Stimulated activated CD4-positive, alpha-beta T cell treated with anti-CD3 and anti-CD28 coated beads, Interleukin-2, amount 100 ng/mL, for 24 hours (primary cell): ENCODE measurements at places on chromosomes 16 and 17.

DNA sequence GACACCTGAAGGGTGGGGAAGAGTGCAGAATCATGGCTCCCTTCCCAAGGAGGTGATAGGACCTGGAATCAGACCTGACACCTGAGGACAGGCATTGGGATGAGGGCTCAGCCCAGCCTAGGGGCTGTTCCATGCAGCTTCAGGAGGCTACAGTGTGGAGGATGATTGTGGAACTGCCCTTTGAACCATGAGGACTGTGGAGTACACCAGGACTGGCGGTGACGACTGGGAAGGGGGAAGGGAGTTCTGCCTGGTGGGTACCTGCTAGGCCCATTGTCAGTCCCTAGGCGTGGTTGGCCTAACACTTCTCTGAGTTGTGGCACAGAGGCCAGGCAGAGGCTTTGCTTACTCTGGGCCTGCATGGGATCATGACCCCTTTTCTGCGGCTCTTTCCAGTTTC, 76.1 kb downstream of the MPRIP start:
- DNase-seq, result no peak

DNA sequence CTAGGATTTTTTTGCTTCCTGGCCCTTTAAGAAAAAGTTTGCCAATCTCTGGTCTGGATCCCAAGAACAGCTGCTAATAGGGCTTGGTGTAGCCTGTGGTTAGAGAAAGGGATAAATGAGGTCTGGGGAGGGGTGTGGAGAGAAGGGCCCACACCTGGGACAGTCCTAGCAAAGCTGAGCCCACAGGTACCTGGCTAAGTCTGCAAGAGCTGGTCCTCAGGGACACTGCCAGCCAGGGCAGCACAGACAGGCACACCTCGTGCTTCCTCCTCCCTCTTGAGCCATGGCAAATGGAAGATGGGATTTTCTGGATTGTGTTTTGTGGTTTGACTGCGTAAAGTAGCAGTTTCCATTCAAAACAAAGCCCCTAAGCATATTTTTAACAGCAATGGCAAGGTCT, 217.5 kb downstream of the SOX9 start:
- no peak for DNase-seq

GRCh38 chr16:80231888-80232287, 308.9 kb upstream of the DYNLRB2 start:
- DNase-seq, result peak; percentile 10

- peak; percentile 27 for DNase-seq
These were observed 15.5 kb upstream of the NAGLU start for GRCh38 chr17:42520540-42520951.

DNA sequence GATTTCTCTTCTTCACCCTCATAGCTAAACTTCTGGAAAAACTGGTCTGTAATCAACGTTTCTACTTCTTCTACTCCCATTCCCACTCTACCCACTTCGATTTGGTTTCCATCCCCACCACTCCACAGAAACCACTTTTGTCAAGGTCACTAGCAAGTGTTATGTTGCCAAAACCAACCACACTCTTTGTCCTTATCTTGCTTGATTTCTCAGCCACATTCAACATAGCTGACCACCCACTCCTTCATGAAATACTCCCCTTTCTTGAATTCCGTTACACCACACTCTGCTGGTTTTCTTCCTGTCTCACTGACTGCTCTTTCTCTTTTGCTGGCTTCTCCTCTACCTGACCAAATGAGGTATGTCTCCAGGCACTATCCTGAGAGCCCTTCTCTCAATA, 11.9 kb downstream of the IKZF3 start:
- no peak for DNase-seq

- no peak for DNase-seq
These were observed 131.4 kb downstream of the CA10 start for GRCh38 chr17:52027081-52027480.

DNA sequence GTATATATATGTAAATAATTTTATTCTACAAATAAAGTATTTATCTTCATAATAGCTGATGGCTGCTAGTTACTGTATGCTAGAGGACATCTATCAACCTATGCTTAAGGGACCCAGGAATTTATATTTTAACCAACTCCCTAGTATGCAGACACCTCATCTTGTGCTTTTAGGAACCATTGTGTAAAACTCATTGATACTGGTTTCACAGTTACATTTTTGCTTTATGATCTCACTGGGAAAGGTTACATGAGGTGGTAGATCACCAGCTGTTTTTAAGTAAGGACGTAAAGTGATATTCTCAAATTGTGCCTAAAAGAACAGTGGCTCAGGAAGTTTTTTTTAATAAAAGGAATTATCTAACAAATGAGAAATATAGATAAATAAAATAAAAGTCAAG, 56.4 kb downstream of the VMP1 start:
- DNase-seq, result no peak

DNA sequence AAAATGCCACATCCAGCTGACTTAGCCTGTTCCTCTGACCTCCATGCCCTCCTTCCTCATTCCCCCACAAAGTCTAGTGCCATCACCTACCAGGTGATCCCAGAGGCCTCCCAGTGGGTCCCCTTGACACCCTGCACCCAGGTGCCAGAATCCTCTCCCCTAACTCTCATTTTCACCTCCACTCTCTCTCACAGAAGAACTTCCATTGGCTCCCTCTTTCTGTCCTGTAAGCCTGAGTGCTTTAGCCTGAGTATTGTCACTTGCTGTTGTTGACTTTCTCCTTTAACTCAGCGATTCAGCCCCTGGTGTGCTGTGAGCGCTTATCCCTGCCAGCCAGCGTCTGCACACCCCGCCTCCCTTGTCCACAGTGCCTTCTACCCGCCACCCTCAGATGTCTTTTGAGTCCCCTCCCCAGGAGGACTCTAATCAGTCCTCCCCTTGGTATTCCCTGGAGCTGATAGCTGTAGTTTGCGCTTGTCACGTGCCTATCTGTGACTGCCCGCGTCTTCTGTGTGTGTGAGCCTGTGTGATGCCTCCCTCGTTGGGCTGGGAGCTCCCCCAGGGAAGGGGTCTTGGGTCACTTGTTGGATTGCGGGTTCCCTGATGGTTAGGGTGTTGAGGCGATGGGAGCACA, 31.9 kb downstream of the ARHGAP23 start:
- no peak for DNase-seq

GRCh38 chr17:61809816-61810392, 53.4 kb downstream of the BRIP1 start:
- DNase-seq, result no peak

DNA sequence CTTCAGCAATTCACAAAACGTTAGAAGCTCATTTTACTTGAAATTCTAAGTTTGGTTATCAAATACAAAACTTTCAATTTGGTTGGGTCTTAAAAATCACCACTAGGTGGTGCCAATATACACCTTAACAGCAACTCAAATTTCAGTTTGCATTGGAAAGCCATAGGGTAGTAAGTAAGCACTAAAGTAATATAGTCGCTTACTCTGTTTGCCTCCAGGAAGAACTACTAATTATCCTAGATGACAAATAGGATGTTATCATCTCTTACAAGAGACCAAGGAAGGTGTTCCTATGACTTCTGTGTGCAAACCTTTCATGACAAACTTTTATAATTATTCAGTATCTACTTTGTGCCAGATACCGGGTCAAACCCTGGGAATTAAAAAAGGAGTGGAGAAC, 93.3 kb downstream of the MYO1D start:
- DNase-seq, result no peak

- no peak for DNase-seq
These were observed 90.6 kb upstream of the CDH5 start for GRCh38 chr16:66275775-66276428.

DNA sequence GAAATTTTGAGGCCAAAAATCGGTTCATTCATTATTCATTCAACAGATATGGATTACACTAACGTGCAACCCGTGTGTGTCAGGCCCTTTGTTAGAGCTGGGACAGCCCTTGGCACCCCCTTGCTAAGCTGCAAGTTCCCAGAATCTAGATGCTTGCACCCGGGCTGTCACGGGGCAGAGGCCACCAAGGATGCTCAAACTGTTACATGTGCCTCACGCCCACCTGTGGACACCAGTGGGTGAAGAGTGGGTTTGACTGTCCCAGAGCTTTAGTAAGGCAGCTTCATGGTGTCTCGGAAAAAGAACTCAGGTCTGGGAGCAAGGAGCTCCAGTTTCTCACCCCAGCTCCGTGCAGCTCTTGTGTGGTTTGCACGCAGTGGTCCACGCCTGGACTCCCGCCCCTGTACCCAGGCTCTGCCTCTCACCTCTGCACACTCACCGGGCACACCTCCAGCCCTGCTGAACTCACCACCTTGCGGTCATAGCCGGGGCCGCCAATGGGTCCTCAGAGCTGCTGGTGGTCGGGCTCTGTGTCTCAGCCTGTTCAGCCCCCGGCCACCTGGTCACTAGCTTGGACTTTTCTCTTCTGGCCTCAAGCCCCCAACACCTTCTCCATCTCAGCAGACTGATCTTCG, 53.7 kb upstream of the CACNG4 start:
- DNase-seq, result no peak

GRCh38 chr17:76793775-76794174, 55.9 kb downstream of the MFSD11 start:
- no peak for DNase-seq

DNA sequence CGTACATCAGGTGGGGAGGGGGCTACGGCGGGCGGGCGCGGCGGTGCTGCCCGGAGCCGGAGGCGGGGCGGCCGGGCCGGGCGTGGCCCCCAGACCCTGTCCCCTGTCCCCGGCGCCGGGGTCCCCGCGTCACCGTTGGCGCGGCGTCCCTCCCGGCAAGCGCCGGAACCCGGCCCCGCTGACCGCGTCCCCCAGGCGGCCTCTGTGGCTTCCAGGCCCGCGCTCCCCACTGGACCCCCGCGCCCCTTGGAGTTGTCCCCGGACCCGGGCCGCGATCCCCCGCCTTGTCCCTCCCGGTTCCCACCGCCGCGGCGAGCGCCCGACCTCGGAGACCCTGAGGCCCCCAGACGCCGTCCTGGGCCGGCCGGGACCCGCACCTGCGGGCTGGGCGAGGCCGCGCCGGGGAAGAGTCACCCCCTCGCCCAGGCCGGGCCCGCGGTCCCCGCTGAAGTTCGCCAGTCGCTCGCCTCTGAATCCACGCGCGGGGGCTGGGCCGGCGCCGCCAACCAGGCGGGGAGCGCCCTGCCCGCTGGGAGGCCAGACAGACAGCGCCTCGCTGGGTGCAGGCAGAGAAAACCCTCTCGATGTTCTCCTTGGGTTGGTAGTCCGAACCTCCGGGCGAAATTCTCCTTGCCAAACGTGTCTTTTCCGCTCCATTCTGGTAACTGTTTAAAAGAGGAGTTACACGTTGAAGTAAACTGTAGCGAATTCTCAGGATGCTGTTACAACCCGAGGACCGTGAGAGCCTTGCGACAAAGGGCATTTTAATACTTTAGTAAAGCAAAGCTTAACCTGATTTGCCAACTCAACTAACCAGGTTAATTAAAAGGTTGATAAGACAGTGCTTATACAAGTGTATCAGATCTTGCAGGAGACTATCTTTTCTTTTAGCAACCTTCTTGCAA, 761 bp downstream of the GAN start:
- DNase-seq, result peak; percentile 64

GRCh38 chr17:72884066-72884465, 208.4 kb downstream of the SLC39A11 start:
- DNase-seq, result no peak

GRCh38 chr17:40850293-40850972, 16.6 kb downstream of the KRT12 start:
- DNase-seq, result no peak

DNA sequence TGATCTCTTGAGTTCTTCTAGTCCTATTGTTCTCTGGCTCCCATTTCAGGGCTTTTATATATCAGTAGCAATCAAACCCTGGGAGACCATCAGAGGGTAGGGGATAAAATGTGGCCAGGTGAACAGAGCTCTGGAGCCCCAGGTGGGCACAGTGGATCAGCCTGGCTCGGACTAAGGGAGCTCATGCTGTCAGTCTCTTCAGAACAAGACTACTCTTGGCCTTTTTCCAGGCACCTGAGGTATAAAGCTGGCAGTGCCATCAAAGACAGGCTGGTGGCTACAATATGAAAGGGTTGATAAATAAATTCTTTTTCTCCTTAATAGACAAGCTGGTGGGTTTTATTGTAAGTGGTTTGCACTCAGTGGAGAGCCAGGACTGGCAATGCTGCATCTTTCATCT, 160.0 kb upstream of the CCL2 start:
- DNase-seq, result no peak

DNA sequence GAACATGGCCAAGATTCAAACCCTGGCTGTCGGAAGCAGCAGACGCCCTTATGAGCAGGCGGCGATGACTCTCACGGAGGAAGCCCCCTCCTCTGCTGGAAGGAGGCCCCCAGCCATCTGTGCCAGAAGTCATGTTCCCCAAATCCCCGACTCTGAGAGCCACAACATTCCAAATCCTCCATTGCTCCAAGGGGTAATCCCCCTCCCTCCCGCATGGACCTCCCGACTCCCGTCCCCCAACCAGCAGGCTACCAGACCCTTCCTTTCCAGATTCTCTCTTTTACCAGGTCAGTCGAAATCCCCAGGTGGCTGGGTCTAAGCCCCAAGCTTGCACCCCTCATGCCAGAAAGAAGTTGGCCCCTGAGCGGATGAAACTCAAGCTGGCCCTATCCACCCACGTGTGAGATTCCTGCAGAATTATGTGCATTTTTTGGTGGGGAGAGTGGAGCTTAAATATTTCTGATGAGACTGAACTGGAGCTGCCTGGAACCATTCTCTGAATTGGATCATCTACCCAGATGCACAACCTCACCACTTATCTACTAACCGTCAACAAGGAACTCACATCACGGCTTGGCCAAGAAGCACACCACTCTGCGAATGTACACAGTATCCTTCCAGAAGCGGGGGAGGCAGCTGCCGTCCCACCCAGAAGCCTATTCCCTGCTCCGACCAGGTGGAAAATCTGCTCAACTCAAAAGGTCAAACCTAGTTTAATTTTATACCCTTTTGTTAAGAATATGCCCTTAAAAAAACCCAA, 283.5 kb downstream of the C16orf95 start:
- no peak for DNase-seq

DNA sequence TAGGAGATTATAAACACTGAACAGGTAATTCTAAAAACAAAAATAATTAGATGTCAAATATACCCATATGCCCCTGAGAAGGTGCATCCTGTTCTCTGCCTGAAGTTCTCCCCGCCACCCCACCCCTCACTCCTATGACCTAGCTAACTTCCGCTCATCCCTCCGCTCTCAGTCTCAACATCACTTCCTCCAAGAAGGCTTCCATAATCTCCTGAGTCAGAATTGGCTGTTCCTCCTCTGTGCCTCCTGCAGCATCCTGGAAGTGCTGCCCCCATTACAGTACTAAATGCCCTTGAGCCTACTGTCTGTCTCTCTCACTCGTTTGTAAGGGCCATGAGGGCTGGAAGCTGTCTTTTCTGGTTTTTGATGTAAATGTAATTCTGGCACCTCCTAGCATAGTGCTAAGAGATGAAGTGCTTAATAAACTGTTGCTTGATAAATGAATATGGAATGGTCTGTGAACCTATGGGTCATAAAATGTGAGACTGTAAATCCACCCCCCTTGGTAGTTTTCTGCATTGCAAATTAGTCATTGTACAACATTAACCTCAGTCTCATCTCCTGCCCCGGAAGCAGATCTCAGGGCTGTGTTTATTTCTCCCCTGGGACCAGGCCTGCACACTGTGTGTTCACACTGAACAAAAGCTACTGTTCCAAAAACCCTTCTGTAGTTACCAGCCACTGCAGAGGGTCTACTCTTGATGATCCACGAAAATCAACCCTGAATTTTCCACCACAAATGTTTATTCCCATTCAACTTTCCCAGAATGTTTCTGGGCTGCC, 3.9 kb upstream of the MYO1D start:
- DNase-seq, result no peak

GRCh38 chr17:80856863-80857755, 134.5 kb upstream of the CHMP6 start:
- DNase-seq, result no peak

GRCh38 chr17:50052241-50052796, 3.6 kb upstream of the ITGA3 start:
- DNase-seq, result no peak
